Posterior vena cava (tissue), 2 donors: ENCODE measurements at places on chromosomes 2 and 18.

GRCh38 chr18:9696112-9696511, 12.0 kb upstream of the RAB31 start:
- no peak for DNase-seq

GRCh38 chr18:10289251-10289650, 165.2 kb upstream of the APCDD1 start:
- DNase-seq = no peak

DNA sequence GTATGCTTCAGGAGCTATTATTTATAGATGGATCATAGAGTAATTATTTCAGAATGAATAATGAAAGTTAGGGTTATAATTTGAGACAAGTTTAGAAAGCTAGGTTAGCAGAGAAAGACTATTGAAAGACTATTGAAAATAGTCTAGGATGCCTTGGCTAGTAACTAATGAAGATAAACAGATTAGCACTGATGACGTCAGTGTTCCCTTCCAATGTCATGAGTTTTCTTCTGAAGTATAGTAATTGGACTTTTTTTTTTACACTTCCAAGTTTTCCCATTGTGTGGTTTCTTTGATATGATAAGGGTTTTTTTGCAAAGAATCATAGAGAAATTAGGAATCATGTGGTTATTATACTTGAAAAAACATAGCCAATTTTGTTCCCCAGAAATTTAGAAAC, 1041.5 kb upstream of the CRIM1 start:
- DNase-seq = no peak

- DNase-seq = no peak
These were observed 325.1 kb downstream of the RNF144A start for GRCh38 chr2:7242189-7242867.

- DNase-seq = no peak
These were observed 585.0 kb upstream of the NXPH2 start for GRCh38 chr2:139365189-139365588.

DNA sequence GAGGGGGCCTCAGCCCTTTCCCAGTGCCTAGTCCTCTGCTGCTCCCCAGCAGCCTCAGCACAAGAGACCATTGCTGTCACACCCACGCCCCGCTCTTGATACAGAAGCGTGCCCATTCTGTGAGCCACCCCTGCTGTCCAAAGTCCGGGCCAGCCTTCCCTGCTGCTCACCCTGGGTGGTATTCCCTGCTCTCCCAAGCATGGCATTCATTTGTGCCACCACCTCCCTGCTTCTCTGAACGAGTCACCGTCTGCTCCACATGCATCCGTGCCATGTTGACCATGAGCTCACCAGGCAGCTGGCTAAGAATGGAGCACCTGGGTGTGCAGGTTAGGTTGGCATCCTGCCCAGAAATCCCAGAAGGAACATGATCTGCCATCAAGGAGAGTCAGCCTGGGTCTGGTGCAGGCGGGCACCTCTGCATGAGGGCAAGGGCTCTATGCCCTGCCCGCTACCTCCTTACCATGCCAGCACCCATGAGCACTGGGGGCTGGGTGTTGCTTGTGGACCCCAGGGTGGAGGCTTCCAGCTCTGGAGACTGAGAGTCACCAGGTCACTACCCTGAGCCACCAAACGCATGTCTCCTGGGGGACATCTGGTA, 63.0 kb downstream of the TWIST2 start:
- DNase-seq = peak; percentile 57

- DNase-seq = no peak
These were observed 28.9 kb downstream of the KLF7 start for GRCh38 chr2:207136874-207137273.

GRCh38 chr2:235575431-235575830, 81.6 kb downstream of the AGAP1 start:
- no peak for DNase-seq

DNA sequence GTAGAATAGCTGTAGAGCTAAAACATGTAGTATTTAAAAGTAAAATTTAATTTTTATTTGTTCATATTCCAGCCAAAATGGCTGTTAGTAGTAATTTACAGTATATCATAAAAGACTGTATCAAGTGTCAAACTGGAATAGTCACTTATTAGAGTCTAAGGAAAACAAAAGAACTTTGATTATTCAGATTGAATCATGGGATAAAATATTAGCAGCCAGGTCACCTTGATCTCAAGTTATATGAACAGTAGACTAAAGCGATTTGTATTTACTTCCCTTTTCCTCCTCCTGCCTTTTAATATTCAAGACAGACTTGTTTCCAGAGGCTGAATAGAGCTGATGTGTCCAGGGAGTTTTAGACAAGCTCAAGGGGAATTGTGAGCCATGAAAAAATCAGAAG, 54.4 kb downstream of the PMAIP1 start:
- DNase-seq = no peak

DNA sequence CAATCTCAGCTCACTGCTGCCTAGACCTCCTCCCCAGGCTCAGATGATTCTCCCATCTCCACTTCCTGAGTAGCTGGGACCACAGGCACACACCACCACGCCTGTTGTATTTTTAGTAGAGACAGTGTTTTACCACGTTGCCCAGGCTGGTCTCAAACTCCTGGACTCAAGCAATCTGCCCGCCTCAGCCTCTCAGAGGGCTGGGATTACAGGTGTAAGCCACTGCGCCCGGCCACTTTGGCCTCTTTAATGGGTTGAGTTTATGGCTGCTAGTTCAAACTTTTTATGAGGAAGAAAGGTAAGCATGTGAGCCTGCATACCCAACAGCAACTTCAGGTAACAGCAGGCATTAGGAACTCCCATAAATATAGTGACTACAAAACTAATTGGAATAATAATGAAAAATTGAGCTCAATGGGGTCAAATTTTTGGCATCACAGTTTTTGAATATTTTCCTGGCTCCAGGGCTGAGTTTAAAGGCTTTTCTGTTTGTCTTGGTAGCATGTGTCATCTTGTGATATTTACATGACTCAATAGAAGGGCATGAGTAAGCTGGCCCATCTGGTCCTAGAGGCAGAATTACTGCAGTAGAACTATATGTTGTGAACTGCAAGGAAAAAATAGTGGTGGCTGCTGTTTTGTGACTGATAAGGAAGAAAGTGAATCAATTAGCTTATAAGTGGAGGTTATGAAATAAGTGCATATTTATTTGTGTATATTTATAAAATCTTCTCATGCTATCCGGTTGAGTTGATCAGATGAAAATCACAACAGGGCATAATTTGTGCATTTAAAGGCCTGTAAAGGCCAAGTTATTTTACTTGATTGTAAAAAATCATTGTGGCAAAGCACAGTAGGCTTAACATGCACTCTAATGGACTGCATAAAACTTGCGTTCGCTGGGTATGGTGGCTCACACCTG, 24.8 kb downstream of the GALM start:
- no peak for DNase-seq

DNA sequence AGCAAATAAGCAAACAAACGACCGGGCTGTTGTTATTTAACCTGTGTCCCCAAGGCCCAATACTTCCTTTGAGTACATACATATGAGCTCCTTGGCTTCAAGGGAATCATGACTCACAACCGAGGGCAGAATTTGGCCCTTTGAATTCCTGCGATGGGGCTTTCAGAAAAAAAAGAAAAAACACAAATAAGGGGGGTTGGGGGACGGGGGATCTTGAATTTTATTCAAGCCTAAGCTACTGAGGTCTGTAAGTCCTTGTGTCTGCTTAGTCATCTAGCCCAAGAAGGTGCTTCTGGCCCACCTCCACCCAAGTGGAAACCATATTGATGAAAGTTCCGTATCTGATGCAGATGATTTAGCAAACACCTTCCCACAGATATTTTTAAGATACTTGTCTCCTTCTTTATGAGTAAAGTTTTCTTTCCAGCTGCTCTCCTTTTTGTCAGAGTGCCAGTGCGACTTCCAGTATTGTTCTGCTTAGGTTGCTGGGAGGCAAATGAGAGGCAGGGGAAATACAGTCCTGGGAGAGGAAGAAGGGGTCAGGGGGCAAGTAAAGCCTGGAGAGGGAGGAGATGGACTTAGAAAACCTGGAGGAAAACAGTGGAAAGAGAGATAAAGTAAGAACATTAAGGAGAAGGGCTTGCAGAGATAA, 169.6 kb downstream of the ZEB2 start:
- no peak for DNase-seq

GRCh38 chr2:29841386-29842004, 79.9 kb downstream of the ALK start:
- no peak for DNase-seq

DNA sequence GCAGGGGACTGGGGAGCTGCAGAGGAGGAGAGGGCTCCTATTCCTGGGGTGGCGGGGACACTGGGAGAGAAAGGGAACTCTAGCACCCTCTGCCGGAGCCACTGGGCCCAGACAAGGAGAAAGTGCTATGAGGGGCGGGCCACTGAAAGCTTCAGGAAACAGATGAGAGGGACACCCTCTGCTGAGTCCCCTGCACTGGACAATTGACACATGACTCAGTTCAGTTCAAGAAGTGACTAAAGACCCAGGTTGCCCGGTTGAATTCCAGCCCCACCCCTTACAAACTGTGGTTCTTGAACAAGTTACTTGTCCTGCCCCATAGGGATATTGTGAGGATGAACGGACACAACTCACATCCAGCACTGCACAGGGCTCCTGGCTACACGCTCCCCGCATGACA, 5.0 kb downstream of the RUFY4 start:
- DNase-seq = peak; percentile 77

GRCh38 chr2:10124538-10125045, 2.1 kb downstream of the RRM2 start:
- DNase-seq = no peak

- DNase-seq = no peak
These were observed 87.9 kb upstream of the GULP1 start for GRCh38 chr2:188203776-188204175.

DNA sequence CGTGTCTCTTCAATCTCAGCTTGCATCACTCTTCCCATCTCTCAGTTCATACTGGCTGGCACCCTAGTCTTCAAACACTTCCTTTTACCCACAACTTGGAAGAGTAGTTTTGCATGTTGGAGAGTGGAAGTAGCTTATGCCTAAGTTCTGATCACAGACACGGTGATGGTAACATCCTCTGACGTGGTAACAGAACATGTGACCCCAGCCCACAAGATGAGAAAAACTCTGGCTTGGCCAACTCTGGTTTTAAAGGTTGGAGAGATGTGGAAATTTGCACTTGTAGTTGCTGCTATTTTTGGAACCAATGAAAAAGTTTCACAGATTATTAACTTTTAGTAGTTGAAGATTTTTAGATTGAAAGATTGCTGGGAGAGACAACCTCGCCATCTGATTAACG, 155.4 kb upstream of the SLC35G4 start:
- DNase-seq = no peak

GRCh38 chr2:23449413-23449812, 64.4 kb downstream of the KLHL29 start:
- DNase-seq = no peak

DNA sequence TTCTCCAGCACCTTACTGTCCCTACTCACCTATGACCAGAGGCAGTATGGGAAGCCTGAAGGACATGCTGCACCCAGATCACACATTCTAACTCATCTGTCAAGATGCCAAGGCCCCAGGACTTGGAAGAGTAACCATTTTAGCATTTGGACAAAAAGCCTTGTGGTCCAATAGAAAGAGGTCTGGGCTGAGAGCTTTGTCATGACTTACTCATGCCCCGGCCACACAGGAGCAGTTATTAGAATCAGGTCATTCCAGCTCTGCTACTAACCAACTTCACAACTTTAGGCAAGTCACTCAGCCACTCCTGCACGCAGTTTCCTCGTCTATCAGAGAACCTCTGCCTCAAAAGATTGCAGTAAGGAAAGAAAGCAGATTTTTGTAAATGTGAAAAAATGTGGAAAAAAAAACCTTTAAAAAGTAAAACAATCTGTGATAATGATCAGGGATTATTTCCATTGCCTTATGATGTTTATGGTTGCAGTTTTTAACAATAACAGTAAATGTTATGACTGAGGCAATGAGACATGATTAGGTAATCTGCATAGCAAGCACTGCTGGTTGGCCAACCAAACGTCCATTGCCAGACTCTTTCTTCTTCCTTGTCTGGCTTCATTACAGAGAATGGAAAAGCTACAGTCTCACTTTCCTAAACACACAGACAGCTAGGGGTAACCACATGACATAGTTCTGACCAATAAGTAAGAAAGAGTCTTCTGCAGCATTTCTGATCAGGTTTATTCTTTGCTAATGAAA, 255.4 kb upstream of the CHAC2 start:
- no peak for DNase-seq

GRCh38 chr2:100940766-100941645, 61.1 kb upstream of the RPL31 start:
- DNase-seq = peak; percentile 62

DNA sequence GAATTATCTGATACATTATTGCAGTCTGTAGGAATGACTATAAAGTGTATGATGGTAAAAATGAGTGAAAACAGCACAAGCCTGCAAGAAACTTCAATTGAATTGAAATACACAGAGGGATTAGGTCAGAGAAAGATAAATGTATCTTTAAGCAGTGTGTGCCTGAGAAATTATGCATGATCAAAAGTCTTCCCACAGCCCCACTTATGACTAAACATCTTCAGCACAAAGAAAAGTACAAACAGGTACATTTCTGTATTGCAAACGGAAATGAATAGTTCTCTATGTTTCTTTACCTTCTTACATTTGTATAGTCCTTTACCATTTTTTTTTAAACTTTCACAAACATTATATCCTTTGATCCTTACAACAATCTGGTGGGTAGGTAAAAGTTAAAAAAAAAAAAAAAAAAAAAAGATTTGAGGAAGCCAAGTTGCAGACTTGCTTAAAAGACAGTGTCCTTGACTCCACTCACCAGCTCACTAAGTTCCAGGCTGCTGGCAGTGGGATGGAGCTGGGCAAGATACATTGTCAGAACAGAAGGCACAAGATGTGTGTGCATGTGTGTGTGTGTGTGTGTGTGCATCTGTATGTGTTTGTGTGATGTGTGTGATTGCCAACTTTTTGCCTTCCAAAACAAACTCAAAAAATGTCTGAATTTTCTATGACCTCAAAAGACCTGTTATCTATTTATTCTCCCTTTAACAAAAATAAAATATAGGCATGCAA, 423.7 kb upstream of the ACVR2A start:
- DNase-seq = no peak

DNA sequence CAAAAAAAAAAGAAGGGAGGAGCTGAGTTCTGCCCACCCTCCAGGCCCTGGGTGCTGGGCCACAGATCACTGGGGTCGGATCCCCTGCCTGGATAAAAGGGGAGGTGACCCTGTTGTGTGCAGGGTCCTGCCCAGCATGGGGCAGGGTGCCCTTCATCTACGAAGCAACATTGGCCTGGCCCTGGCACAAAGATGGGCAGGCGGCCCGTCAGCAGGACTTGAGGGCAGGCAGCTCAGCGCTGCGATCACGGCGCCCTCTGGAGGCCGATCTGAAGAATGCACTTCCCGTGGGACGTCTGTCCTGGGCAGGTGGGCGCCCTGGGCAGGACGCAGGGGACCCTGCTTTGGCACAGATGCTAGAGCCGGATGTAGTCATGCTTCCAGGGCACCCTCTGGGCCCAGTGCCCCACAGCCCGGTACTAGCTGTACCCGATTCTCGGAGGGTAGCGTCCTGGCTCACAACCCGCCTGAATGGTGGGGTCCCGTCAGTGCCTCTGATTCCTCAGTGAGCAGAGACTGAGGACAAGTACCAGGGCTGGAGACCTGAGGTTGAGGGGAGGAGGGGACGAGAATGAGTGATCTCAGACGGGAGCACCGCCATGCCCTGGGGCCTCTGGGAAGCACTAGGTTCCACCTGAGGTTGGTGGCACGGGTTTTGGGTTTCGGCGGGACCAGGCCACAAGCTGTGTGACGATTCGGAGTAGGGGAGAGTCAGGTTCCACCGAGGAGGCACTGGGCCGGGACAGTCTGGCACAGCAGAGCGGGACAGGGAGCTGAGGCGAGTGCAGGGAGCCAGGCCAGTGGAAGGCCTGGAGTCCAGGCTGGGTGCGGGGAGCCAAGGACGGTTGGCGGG, 18.0 kb downstream of the ARID5A start:
- DNase-seq = peak; percentile 95
